H7 (cell line): ENCODE measurements at places on chromosomes 16 and 17.

GRCh38 chr17:60079401-60080243 lies 901 bp upstream of the HEATR6 start:
- no peak for DNase-seq

DNA sequence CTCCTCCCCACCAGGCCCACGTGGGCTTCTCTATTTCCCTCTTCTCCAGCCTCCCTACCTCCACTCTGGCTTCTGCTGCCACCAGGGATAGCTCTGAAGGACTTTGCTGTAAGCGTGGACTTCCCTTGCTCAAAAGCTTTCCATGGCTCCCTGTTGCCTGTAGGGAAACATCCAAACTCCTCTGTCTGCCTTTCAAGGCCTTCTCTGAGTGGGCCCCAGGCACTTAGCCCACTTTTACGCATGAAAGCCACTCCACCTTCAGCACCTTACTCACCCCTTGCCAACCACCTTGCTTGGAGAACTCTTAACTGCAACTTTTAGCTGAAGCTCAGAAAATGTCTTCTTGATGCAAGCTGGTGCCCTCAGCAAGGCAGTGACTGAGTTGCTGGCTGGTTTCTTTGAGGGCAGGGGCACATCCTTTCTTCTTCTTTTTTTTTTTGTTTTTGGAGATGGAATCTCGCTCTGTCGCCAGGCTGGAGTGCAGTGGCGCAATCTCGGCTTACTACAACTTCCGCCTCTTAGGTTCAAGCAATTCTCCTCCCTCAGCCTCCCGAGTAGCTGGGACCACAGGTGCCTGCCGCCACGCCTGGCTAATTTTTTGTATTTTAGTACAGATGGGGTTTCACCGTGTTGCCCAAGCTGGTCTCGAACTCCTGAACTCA lies 52.0 kb upstream of the DLX4 start:
- DNase-seq: no peak

GRCh38 chr17:50926523-50926922 lies 60.4 kb upstream of the TOB1 start:
- no peak for DNase-seq

DNA sequence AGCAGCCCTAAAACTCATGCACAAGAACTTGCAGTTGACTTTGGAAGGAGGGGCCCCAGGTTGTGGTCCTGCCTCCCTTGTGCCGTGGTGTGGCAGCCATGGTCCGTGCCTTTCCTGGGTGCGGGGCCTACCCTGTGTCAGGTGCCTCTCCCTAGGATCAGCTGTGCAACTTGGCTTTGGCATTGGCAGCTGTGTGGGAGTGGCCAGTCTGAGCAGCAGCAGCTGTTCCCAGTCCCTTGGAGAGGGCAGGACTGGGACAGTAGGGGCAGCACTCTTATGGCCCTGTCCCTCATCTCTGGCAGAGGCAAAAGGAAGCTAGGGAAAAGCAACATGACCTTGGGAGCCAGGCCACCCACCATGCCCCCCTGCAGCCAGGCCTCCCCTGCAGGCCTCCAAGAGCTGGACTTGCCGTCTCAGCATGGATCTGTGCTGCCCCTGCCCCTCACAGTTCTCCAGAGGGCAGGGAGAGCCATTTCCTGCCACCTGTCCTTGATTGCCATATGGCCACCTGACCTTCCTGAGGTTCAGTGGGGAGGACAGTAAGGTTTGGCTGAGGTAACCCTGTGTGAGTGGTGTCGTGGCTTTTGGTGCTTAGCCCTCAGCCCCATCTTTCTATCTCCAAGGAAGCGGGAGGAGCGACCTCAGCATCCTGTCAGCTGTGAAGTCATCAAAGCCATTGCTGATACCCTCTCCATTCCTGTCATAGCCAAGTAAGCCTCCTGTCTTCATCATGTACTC lies 15.5 kb upstream of the NFATC3 start:
- DNase-seq: no peak

GRCh38 chr17:63247706-63248105 lies 198.4 kb downstream of the CYB561 start:
- no peak for DNase-seq
